ENCODE measurements at places on chromosomes 16 and 17.

GRCh38 chr16:67034487-67034886 is 5.5 kb downstream of the CBFB start:
- DNase-seq: no peak

DNA sequence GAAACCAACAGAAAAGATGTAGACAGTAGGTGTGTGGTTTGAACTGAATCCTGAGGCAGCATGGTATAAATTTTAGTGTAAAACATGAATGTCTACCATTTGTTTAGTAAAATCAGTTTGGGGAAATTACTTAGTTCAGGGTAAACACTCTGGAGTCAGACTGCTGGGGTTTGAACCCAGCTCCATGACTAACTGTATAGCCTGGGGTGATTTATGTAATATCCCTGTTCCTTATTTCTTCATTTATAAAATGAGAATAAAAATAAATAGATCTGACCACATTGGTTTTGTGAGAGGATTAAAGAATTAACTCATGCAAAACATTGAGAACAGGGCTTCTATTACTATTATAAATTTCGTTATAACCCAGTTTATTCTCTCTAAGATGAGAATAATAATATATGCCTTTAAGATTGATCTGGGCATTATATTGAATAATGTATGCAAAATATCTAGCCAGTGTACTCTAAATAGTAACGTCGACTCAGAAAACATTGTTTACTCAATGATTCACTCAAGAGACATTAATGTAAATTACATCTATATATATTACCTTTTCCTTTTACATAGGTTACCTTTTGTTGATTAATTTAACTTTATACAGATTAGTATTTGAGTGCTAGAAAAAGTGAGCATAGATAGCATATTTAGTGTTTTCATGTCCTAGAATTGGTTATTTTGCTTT is 120.6 kb upstream of the KCNJ16 start:
- DNase-seq: no peak

- no peak for DNase-seq
Observed at GRCh38 chr16:84498223-84498610, 6.2 kb downstream of the MEAK7 start.

- no peak for DNase-seq
Observed at GRCh38 chr17:37604556-37604955, 4.7 kb downstream of the SYNRG start.
